Stimulated activated CD4-positive, alpha-beta T cell treated with anti-CD3 and anti-CD28 coated beads, Interleukin-4, amount 100 ng/mL, for 1 hour (primary cell): ENCODE measurements at places on chromosomes 13 and 19.

DNA sequence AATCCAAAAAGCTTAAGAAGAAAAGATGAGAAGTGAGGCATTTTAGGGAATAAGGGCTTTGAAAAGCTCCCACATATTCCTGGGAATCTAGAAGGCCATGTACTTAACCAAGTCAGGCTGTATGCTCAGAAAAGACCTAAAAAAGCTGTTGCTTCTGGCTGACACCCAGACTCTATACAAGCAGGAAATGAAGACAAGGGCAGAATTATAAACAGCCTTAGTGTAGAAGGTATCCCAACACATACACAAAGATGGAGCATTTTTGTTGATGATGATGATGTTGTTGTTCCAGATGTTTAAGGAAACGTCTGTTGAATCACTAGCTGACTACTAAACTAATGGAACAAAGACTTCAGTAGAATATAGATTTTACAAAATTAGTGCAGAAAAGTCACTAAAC, 26.1 kb upstream of the N4BP2L1 start:
- DNase-seq = no peak

GRCh38 chr13:90867336-90867683, 480.2 kb upstream of the MIR17HG start:
- no peak for DNase-seq

DNA sequence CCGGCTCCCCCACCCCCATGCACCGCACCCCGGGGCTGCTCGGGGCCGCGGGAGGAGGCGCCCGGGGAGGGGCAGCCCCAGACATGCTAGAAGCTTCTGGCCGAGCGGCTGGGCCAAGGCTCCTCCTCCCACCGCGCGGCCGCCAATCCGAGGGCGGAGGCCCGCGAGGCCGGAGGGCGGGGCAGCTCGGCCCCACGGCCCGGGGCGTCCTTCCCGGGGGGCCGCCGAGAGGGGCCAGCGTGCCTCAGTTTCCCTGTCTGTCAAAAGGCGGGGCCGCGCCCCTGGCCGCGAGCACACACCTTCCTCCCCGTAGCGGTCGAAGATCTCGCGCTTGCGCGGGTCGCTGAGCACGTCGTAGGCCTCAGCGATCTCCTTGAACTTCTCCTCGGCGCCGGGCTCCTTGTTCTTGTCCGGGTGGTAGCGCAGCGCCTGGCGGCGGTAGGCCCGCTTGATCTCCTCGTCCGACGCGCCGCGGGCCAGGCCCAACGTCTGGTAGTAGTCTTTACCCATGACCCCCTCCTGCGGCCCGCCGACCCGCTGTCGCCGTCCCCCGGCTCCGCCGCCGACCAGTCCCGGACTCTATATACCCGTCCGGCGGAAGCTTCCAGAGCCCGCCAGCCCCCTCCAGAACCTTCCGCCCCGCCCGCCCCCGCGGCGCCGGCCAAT, at the start of gene DNAJB1:
TSS of gene DNAJB1 (minus strand) at position 558 of the 666 bp plus-strand sequence. CDS start at position 510, 48 bp downstream.
- peak; percentile 61 for DNase-seq

- no peak for DNase-seq
These were observed 96.1 kb downstream of the WTIP start for GRCh38 chr19:34577531-34578101.

GRCh38 chr13:111999352-111999751, 67.6 kb upstream of the SOX1 start:
- DNase-seq = no peak

- DNase-seq = peak; percentile 11
These were observed 13.1 kb downstream of the ZNF773 start for GRCh38 chr19:57512845-57513244.

DNA sequence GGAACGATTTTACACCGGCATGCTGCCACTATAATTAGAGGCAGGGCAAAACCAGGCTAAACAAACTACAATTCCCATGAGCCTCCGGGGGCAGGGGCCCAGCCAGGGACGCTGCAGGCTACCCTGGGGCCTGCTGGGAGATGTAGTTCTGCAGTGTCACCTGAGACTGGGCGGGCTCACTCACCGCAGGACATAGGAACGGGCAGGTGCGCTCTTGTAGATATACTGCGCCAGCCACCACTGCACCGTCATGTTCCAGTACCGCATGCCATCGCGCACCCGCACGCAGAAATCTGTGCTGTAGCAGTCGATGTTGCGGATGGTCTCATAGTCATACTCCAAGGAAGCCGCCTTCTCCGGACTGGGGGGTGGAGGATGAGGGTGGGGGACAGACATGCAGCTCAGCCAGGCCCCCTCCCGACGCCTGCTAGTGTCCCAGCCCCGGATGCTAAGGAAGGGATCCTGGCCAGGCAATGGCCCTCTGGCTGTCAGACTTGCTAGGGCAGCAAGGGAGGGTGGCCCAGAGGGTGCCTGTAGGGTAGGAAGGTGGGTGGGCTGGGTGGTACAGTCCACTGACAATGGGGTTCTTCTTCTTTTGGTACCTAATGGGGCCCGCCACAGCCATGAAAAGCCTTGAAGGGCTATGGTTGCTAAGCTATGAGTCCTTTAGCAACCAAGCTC, 5.8 kb upstream of the TMC4 start:
- DNase-seq = peak; percentile 34

- no peak for DNase-seq
These were observed 48.6 kb upstream of the PCDH8 start for GRCh38 chr13:52896827-52897659.

- no peak for DNase-seq
These were observed 7.3 kb downstream of the PTGIR start for GRCh38 chr19:46617601-46618000.

DNA sequence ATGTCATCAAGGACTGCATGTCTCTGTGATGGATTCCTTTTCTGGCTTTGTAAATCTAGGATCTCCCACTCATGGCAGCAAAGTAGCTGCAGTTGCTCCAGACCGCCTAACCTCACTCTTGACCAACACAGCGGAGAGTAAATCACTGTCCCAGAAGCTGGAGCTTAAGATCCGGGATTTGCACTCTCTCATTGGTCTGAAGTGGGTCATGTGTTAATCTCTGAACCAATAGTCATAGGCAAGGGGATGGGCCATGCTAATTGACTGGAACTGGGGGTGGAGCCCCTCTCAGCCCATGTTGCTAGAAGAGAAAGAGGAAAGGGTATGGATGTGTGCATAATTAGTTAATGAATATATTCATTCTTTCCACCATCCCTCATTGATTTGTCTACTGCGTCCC, 34.0 kb downstream of the VAV1 start:
- DNase-seq = no peak

GRCh38 chr13:47005756-47006414, 109.0 kb upstream of the HTR2A start:
- no peak for DNase-seq

DNA sequence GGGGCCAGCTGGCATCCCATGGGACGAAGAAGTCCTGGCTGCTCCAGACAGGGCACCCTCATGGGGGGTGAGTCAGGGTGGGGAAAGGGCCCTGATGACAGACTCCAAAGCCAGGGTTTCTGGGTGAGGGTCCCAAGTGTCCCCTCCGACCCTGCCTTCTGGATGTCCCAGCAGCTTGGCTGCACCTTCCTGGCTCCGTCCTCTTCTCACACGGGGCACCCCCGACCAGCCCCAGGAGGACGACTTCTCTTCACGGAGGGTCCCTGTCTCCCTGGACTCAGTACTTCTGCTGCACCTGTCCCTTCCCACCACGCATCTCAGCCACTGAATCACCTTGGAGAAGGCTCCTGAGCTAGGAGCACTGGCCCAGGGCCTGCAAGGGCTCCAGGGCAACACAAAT, 19.9 kb downstream of the MIER2 start:
- no peak for DNase-seq

GRCh38 chr19:31427857-31428256, 78.6 kb upstream of the TSHZ3 start:
- DNase-seq = no peak

DNA sequence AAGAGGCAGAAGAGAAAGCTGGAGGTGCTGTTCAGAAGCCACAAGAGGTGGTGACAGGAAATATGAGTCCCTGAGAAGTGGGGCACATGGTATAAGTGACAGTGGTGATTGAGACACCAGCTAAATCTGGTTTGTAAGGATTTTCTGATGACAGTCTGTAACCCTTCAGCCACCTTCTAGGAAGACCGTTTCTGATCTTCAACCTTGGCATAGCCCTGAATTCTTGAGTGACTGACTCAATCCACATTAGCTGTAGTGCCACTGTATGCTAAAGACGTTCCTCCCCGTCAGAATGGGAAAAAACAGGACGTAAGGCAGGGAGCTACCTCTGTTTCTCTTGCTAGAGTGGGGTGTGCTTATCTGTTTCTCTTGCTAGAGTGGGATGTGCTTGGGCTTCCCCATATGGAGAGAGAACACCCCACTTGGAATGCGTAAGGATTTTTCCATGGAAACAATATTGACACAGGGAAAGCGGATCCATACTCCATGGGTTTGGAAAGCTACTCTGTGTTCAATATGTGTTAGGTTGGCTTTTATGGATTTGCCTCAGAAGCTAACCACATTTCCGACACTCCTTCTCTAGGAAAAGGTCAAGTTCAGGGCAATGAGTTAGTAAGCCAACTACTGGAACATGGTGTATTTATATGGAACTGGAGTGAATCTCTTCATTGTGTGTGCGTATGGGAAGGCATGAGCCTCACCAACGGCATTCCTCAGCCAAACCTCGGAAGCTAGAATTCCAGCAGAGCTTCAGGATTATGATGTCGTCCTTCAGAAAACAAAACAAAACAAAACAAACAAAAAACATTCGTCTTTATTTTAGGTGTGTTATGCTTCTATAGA, 948.8 kb upstream of the SLC10A2 start:
- DNase-seq = no peak

- DNase-seq = no peak
These were observed 66.6 kb upstream of the ZNF43 start for GRCh38 chr19:21902571-21902970.

DNA sequence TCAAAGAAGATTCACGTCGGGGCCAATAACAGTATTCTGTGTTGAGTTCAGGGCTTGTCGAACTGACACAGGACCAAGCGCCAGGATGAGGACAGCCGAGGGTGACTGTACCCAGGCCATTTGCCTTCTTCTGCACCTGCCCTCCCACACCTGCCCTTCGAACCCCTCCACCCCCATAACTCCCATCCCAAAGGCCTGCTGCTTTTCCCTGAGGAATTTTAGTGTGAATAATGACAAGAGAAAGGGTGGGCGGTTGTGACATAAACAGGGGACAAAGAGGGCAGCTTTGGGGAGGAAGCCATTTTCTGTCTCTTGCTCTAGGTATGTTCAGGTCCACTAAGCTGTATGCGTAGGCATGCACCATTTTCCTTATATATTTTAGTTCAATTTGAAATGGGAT, 26.1 kb downstream of the GJA3 start:
- no peak for DNase-seq

GRCh38 chr13:68481130-68481529, 1251.0 kb upstream of the PCDH9 start:
- DNase-seq = no peak

- no peak for DNase-seq
These were observed 31.4 kb upstream of the ZNF492 start for GRCh38 chr19:22602631-22603272.

- no peak for DNase-seq
These were observed 53.9 kb downstream of the VAV1 start for GRCh38 chr19:6826281-6826920.

GRCh38 chr19:30512176-30513081, 140.2 kb downstream of the ZNF536 start:
- no peak for DNase-seq

DNA sequence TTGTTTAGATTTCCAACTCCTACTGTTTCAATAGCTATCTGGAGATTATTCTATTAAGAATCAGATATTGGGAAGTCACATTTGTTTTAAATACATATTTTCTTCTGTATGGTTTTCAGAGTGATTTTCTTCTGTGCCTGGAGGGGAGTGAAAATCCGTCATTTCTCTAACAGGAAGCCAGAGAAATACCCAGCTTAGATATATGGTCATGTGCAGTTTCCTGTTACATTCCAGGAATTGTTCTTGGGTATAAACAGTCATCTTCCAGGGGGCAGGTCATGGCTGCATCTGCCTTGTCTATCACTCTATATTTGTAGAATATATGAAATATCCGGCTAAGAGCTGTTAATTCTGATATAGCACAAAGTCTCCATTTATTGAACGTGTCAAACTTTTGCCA, 77.5 kb upstream of the MIR17HG start:
- DNase-seq = no peak

GRCh38 chr19:9295411-9295849, 14.2 kb downstream of the ZNF699 start:
- DNase-seq = no peak

GRCh38 chr19:30448386-30449077, 76.3 kb downstream of the ZNF536 start:
- no peak for DNase-seq

DNA sequence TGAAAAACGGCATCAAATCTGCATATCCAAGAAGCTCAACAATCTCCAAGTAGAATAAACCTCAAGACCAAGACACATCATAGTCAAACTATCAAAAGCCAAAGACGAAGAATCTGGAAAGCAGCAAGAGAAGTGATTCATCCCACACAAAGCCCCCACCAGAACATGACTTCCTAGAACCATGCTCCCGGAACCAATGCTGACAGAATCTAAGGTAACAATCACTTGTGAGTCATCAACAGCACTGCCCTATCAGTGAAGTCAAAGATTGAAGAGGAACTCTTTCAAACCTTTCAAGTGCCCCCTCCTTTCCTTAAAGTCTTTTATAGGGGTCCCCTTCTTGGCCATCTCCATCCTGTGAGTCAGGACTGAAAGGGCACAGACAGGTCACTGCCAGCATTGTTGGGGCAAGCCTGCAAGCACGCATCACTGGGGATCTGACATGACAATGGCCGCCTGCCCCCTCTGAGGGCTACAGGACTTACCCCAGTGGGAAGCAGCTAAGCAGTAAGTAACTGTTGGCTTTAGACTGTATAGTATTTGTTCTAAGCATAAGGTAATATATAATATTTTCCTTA, at the start of gene CCDC70:
TSS of gene CCDC70 (plus strand) at position 247 of the 578 bp plus-strand sequence. CDS start 3,443 bp downstream, outside the sequence.
- no peak for DNase-seq

GRCh38 chr19:16532440-16533234, 9.6 kb downstream of the CHERP start:
- DNase-seq = no peak

DNA sequence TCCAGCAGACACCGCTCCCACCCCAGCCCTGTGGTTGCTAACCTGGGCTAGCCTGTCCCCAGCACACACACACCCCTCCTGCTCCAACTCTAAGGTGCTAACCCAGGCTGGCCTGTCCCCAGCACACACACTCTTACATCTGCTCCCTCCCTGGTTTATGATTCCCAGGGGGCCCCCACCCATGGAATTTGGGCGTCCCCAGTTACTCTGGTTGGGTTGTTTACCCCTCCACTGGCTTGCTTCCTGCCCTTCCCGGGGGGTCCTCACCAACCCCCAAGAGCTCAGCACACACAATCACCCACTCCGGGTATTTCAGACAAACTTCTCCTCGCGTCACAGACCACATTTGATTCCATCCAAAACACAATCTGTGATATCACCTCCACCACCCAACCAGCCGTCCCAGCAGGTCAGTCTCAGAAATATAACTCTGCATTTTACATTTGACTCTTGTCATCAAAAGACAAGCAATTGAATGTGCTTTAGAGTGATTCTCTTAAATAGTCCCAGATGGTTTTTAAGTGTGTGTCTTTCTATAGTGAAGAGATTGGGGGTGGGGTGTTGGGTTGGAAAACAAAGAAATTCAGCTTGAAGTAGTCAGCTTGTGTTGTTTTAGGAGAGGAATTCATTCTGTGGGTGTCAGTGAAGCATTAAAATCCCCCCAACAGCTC, 20.1 kb downstream of the COL4A2 start:
- no peak for DNase-seq

GRCh38 chr19:1206864-1207450, 1.4 kb downstream of the STK11 start:
- DNase-seq = peak; percentile 27

GRCh38 chr13:51923983-51924539, 62.3 kb downstream of the CCDC70 start:
- no peak for DNase-seq
